ENCODE measurements at places on chromosomes 7 and 10.

DNA sequence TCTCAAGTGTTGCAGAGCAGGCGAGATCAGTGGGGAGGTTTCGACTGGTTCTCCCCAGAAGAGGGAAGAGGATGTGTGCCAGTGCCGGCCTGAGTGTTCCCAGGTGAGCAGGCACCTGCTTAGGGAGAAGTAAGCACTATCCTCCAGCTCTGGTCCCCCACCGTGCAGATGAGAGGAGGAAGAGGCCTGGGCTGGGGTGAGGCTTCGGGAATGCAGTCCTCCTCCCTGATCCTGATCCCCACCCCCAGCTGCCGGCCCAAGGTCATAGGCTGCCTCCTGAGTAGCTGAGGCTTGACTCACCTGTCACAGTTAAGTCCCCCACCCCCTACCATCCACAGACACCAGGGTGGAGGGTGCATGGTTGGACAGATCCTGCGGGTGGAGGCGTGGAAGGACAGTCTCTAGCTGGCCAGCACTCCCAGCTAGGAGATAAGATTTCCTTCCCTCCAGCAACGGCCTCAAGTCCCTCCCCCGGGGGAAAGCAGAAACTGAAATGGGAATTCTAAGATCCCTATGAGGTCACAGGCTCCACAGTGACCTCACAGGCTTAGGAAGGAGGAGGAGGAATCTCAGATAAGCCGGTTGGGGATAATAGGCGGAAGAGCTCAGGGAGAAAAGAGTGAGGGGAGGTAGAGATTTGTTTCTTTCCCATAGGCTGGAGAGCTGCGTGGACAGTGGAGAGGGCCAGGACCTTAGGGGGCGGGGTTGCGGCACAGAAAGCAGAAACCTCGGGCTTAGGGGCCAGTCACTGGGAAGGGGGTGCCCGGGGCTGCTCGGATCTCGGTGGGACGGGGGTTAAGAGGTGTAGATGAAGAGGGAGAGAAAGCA lies 1.0 kb downstream of the LRCH4 start:
- DNase-seq = peak; percentile 79

- no peak for DNase-seq
Measured at GRCh38 chr7:108114117-108114841, 15.9 kb downstream of the LAMB4 start.

GRCh38 chr10:48503293-48503911 lies 101.5 kb downstream of the ARHGAP22 start:
- DNase-seq = no peak

DNA sequence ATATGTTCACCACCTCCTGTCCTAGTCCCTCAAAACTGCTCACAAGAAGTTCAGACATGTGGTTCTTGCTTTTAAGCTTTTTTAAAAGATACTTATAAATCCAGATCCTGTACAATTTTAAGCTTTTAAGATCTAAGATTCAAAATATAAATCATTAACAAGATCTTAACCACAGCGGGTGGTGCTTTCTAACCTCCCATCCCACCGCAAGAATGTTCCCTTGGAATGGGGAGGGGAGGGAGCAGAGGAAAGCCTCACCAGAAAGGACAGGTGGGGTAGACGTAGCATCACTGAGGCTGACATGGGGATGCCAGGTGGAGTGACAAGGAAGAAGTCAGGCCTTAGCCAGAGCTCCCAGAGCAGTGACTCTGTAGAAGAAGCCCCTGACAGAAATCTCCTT lies 133.5 kb downstream of the C1GALT1 start:
- DNase-seq = no peak

DNA sequence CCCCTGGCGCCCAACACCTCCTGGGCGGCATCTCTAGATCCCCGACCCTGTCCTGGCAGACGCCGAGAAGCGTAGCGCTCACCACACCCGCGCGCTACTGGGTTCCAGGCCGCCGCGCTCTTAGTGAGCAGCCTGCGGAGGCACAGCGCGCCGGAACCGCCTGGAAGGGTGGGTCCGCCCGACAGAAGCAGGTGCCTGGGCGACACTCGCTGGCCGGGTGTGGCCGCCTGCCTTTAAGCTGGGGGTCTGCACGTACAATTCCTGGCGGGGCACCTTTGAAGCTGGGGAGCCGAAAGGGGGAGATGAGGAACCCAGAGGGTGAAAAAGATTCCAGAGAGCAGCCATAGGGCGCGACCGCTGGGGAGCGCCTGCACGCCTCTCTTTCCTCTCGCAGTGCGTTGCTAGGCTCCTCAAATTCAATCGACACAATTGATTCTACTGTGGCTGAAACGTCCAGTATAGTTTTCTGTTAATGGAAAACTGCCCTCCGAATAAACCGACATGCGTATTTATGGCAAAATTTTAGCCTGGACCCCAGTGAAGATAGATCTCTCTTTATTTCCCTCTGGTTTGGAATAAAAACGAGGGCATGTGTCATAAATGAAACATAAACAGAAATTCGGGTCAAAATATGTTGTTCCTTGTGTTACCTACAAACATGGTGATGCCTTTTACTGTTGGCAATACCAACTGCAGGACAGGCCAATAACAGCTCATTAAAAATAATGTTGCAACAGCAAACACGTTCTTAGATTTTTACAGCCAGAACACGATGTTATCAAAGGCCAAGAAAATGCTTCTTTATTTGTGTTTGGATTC lies 4.6 kb downstream of the HMX3 start:
- no peak for DNase-seq

DNA sequence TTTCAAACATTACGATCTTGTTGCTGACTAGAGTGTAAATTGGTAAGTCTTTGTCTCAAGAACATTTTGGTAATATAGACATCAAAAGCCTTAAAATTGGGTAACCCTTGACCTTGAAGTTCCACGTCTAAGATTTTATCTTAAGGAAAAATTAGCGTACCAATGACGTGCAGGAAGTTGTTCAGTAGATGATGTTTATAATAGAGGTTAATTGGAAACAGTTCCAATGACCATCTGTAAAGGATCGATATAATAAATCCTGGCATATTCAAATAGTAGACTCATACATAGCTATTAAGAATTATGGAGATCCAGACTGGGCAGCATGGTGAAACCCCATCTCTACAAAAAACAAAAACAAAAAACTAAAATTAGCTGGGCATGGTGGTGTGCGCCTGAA lies 20.5 kb downstream of the GRK5 start:
- DNase-seq = no peak

Measured in PC-9 (cell line).